ENCODE measurements at places on chromosomes 1 and 21.

DNA sequence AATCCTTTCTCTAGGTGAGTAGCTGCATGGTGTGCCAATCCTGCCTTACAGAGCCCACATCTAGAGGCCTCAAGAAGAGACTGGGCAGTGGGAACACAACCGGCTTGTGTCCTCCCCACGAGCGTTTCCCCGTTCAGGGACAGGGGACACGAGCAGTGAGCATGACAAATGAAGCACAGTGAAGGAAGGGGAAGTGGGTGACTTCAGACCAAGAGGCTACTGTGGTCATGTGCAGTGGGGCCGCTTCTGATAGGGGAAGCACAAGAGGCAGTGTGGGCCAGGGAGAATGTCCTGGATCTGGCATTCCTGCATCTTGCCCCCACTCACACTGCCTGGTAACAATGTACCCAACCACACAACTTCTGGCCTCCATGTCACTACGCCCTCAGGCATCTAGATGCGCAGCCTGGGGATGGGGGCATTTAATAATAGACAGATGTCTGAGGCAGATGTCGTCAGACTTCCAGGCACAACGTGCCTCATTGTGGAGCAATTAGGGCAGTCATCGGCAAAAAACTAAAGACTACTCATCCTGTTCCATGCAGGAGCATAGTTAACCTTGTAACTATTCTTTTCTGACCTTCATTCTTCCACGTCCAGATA is 155.6 kb upstream of the NBPF11 start:
- DNase-seq: no peak

- no peak for DNase-seq
These were observed 668.0 kb upstream of the RGS18 start for GRCh38 chr1:191490303-191490702.

DNA sequence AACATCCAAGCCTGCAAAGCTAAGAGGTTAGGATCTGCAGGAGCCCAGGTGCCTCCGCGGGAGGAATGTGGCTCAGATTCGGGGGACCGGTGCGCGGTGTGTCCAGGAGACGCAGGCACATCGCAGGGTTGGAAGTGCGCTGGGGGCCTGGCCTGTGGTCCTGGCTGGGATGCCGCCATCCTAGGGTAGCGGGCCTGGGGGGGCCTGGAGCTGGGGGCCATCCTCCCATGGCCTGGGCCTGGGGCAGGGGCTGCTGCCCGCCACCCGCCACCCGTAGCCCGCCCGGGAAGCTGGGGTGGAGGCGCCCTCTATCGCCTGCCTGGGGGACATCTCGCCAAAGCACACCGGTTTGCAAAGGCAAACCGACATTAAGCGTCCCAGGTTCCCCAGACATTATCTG is 170.6 kb upstream of the ARHGEF16 start:
- no peak for DNase-seq

DNA sequence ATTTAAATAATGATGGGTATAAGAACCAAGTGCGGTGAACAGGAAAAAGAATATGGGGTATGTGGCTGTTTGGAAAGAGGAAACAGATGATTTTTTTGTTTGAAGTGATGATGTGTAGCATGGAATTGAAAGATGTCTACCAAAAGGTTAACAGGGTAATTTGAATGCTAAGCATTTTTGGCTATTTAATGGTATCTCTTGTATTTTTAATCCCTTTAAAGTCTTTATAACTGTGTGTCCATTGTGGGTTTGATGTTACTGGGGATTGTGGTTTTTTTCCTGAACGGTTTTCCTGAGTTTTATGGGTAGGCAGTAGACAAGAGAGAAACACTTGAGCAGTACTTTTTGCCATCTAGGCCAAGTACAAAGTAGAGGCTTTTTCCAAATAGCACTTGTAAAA is 63.2 kb downstream of the PRDM2 start:
- DNase-seq: no peak

DNA sequence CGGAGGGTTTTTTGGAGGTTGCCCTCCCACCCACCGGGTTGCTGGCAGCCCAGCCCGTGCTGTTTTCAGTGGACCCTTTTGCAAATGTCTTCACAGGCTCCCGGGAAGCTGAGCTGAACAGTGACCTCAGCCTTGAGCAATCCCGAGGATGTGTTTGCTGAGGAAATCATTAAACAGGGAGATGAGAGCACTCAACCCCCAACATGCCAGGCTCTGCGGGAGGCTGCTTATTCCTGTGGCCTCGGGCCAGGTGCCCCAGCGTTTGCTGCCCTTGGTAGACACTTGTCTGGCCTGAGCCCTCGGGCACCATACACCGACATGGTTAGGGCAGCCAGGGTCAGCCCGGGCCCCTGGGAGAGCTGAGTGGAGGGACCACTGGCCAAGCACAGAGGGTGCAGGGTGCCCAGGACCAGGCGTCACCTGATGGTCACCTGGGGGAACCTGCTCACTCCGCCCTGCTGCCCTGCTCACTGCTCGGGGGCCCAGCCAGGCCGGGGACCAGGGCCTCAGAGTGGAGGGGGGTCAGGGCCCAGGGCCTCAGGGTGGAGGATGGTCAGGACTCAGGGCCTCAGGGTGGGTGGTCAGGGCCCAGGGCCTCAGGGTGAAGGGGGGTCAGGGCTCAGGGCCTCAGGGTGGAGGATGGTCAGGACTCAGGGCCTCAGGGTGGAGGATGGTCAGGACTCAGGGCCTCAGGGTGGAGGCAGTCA is 42.5 kb upstream of the POFUT2 start:
- no peak for DNase-seq

DNA sequence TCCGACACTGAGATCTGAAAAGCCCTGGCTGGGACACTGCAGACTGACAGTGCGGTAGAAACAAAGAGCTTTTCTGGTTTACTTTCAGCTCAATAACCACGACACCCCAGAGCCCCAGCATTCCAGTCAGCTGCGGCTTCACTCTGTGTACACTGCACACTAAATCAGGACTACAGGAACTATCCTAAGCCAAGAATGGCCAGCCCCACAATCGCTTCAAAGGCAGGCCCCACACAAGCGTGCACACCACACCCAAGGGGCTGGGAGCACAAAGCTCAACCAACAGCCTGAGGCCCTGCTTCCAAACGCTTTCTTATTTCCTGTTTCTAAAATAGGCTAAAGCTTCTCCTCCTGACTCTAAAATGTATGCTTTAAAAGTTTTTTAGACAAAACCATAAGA is 28.4 kb downstream of the URB1 start:
- no peak for DNase-seq

GRCh38 chr1:215992620-215993019 is 425.5 kb downstream of the KCTD3 start:
- DNase-seq: peak; percentile 14

DNA sequence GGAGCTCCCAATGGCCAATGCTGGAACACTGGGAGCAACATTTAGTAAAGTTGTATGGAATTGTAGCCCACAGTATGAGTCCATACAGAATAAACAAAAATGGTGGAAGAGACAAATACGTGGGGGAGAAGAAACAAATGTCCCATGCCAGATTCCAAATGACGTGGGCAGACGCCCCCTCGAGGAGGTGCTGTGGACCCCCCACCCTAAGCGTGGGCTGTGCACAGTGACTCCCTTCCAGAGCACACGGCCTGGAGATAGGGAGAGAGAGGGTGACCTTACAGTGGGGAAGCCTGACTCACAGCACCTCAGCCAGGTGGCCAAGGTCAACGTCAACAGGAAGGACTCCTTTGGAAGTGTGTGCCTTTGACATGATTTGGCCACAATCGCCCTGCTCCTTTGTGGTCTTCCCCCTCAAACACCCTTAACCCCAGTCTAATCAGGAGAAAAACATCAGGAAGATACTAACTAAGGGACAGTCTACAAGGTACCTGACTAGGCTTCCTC is 13.7 kb upstream of the PDE9A start:
- DNase-seq: no peak

GRCh38 chr1:164613176-164613575 is 54.2 kb downstream of the PBX1 start:
- DNase-seq: no peak

DNA sequence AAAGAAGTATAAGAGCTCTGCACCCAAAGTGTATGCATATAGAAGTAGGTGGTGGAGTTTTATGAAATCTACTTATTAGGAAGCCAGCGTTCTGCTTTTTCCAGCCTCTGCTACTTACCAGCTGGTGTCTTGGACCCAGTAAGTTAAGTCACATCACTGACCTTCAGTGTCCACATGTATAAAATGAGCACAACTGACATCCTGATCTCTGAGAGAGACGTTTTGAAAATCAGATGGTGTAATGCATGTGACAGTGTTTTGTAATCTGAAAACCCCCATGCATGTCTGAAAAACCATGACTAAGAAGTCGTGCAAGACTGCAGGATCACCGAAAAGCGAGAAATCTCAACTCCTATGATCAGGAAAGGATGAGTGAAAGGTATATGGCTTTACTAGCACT is 2.0 kb downstream of the CR1 start:
- DNase-seq: no peak

DNA sequence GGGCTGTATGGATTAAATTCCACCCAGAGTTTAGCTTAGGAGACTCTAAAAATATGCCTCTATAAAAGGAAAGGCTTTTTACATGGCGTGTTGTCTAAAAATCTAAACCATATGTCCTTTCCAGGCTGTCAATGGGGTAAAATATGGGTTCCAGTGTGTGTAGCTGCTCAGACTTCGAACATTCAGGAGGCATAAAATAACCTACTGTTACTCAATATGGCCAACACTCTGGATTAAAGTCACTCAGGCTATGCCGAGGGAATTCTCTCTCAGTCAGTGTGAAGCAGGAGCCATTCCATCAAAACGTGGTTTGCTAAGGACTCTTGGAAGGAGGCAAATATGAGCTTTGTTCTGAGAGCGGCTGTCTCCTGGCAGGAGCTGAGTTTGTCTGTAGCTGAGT is 135.3 kb downstream of the RUNX1 start:
- no peak for DNase-seq

GRCh38 chr21:31374395-31374794 is 30.3 kb upstream of the TIAM1 start:
- no peak for DNase-seq

GRCh38 chr1:46466477-46467182 is 23.0 kb upstream of the DMBX1 start:
- peak; percentile 23 for DNase-seq

DNA sequence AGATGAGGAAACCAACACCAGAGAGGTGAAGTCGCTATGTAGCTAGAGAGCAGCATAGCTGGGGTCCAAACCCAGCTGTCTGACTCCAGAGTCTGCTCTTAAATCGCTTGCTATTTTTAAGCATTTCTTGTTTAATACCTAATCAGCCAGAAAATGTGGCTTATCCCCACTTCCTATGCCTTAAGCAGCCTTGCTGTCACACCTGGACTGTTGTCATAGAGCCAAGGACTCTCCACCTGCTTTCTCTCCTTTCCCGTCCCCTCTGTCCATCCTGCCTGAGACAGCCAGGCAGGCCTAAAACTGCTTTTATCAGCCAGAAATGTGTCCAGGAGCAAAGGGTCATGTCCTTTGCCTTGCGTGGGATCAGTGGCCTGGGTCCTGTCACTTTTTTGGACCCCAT is 28.3 kb upstream of the EPHA8 start:
- no peak for DNase-seq

GRCh38 chr1:162892906-162893611 is 32.1 kb upstream of the CCDC190 start:
- no peak for DNase-seq

DNA sequence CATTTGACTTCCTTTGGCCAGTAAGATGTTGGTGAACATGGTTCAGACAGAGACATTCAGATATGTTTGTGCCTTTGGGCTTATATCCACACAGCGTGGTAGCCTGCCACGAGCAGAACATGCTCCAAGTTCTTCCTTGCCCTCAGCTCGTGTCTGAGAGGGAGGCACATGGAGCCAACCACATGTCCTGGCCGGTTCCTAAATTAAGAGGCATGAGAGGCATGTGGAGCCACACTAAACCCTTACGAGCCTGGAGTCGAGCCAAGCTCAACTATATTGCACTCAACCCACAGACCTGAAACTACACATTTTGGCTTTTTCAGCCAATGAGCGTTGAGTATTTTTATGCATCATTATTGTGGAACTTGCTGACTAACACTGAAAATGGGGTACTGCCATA is 133.7 kb upstream of the KCNK1 start:
- no peak for DNase-seq

GRCh38 chr1:63435161-63435560 is 67.7 kb downstream of the ALG6 start:
- DNase-seq: no peak

DNA sequence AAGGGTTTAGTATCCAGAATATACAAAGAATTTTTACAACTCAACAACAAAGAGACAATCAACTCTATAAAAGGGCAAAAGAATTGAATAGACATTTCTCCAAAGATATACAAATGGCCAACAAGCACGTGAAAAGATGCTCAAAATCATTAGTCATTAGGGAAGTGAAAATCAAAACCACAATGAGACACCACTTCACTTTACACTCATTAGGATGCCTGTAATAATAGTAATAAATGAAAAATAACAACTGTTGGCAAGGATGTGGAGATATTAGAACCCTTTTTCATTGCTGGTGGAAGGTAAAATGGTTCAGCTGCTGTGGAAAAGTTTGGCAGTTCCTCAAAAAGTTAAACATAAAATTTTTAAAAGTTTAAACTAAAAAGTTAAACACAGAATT is 7.0 kb upstream of the ABCD3 start:
- DNase-seq: no peak

GRCh38 chr1:16013220-16013907 is 4.5 kb downstream of the HSPB7 start:
- DNase-seq: no peak

- DNase-seq: peak; percentile 85
These were observed 41.0 kb upstream of the RASAL2 start for GRCh38 chr1:178052650-178053461.

DNA sequence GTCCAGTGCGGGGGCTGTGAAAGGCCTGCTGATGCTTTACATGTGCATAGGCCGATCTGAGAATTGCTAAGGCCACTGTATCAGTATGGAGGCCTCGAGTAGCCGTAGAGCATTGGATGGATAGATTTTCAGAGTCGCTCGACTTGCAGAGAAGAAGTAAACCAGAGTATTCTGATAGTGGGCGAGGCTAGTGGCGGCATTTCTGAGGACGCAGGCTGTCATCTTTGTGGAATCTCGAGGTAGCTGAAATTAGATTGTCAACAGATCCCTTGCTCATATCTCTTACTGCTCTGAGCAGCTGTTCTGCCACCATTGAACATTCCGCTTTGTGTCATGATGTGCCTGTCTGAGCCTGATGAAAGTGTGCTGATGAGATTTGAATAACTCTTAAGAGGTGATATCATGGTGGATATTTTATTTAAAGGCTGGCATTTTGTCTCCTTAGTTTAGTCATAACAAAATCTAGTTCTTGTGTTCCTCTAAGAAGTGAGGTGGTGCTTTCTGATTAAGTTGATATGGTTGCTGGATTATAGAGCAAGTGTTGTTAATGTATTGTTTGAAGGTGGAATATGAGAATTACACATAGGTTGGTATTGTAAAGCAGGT is 1.5 kb downstream of the KIF1B start:
- peak; percentile 43 for DNase-seq

DNA sequence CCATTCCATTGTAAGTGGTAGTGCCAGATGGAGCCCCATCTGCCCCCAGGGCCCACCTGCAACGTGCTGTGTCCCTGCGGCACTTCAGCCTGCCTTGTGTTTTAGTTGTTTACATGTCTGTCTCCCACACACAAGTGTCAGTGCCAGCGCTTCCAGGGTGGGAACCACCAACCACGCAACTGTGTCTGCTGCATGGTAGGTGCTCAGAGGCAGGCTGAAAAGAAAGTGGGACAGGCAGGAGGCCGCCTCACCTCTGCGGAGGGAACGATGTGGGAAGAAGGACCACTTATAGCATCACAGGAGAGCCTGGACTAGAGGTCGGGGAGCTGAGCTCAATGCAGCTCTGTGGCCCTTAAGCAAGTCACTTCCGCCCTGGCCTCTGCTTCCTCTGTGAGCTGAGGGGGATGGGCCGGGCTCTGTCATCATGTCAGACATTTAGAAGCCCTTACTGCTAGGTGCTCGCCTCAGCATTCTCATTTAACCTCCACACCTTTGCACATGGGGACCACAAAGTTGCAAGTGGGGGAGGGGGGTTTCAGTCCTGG is 17.9 kb downstream of the SLC9A1 start:
- no peak for DNase-seq
